ENCODE measurements at places on chromosomes 5 and 9.

GRCh38 chr9:87518702-87519335, 21.2 kb downstream of the DAPK1 start:
- H3K4me3 ChIP-seq, result no peak overlapping the region
- peaks cover 3% of the 10 kb centered on the region for H3K27me3 ChIP-seq
- no peak overlapping the region for H3K27ac ChIP-seq
- DNase-seq, result no peak
- H3K36me3 ChIP-seq, result peaks cover 12% of the 10 kb centered on the region

- H3K36me3 ChIP-seq, result no peaks in the 10 kb centered on the region
- no peak overlapping the region for H3K27ac ChIP-seq
- H3K4me1 ChIP-seq, result peaks cover 4% of the 10 kb centered on the region
- no peak for DNase-seq
Observed at GRCh38 chr9:86804011-86804410, 143.3 kb downstream of the GAS1 start.

DNA sequence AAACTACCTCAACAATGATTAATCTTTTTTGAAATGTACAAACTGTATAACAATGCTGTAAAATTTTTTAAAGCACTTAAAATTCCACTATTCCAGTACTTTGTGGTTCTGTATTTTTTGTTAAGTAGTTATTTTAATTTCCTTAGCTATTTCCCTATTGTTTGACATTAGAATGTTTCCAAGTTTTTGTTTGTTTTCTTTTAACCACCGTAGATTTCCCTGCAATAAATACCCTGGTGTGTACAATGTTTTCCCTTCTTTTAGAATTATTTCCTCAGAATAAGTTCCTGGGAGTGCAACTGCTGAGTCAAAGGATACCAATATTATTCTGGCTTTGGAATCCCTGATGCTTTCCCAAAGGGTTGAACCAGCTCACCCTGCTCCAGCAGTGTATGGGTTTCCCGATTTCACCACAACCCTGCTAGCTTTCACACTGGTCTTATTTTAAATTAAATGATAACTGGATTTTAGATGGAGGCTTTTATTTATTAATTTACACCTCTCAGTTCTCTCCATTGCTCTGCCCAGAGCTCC, 20.6 kb upstream of the ANGPTL2 start:
- H3K4me1 ChIP-seq, result peaks cover 3% of the 10 kb centered on the region
- no peaks in the 10 kb centered on the region for H3K36me3 ChIP-seq
- no peak overlapping the region for H3K4me3 ChIP-seq
- no peak for DNase-seq
- no peak overlapping the region for H3K27ac ChIP-seq

GRCh38 chr9:130707225-130707976, 13.8 kb downstream of the EXOSC2 start:
- peaks cover 1% of the 10 kb centered on the region for H3K27me3 ChIP-seq
- H3K4me3 ChIP-seq, result no peak overlapping the region
- peak; percentile 67 for DNase-seq
- H3K4me1 ChIP-seq, result peaks cover 9% of the 10 kb centered on the region

DNA sequence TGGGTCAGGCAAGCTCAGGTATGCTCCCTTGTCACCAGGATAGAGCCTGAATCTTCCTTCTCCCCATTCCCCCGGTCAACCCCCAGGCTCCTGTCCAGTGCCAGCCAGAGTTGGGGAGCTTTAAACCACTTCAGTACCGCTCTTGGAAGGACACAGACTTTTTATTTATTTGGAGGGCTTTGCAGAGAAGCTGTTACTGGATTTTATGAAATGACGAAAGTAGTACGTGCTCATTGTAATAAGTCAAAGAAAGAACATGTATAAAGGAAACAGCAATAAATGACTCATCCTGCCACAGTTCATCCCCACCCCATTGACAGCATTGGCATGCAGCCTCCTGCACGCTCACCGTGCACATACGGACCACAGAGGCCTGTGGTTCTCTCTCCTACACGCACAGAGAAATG, 230.3 kb downstream of the AUH start:
- no peaks in the 10 kb centered on the region for H3K36me3 ChIP-seq
- H3K4me1 ChIP-seq, result no peaks in the 10 kb centered on the region
- no peak for DNase-seq

- no peaks in the 10 kb centered on the region for H3K36me3 ChIP-seq
- H3K27ac ChIP-seq, result no peak overlapping the region
- no peak overlapping the region for H3K4me3 ChIP-seq
- H3K4me1 ChIP-seq, result no peaks in the 10 kb centered on the region
- DNase-seq, result no peak
Observed at GRCh38 chr5:107618242-107618641, 52.5 kb downstream of the EFNA5 start.

DNA sequence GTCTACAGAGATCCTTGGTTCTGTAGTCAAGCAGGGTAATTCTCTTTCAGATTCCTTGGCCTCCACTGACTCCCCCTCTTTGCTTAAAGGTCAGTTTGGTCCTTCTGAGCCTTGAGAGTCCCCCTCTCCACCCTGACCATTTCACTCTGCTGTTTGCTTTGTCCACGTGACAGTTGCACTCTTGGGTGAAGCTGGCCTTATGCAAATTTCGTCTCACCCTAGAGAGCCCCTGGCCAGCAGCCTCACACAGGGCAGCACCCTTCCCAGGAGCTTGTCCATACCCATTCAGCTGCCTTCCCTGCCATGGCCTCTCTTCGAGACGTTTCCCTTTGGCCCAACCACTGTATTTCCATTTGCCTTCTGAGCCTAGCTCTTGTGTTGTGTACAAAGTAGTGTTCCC, 63.7 kb downstream of the PRKACG start:
- no peaks in the 10 kb centered on the region for H3K36me3 ChIP-seq
- H3K4me3 ChIP-seq, result no peak overlapping the region
- no peak overlapping the region for H3K27ac ChIP-seq
- no peak for DNase-seq
- H3K27me3 ChIP-seq, result peaks cover 2% of the 10 kb centered on the region

- peaks cover 13% of the 10 kb centered on the region for H3K4me1 ChIP-seq
- H3K4me3 ChIP-seq, result no peak overlapping the region
- no peak for DNase-seq
Observed at GRCh38 chr5:151581347-151581746, 9.8 kb downstream of the FAT2 start.

- H3K27ac ChIP-seq, result no peak overlapping the region
- peak overlapping the region; percentile 31 for H3K4me3 ChIP-seq
- H3K4me1 ChIP-seq, result peaks cover 12% of the 10 kb centered on the region
- H3K27me3 ChIP-seq, result peaks cover 1% of the 10 kb centered on the region
Observed at GRCh38 chr9:98989036-98990000, 45.6 kb downstream of the COL15A1 start.

GRCh38 chr5:129228577-129228976, 134.0 kb downstream of the ISOC1 start:
- no peaks in the 10 kb centered on the region for H3K36me3 ChIP-seq
- DNase-seq, result no peak
- no peaks in the 10 kb centered on the region for H3K27me3 ChIP-seq
- no peaks in the 10 kb centered on the region for H3K4me1 ChIP-seq
- no peak overlapping the region for H3K27ac ChIP-seq
- H3K4me3 ChIP-seq, result no peak overlapping the region

- peaks cover 29% of the 10 kb centered on the region for H3K4me1 ChIP-seq
- H3K4me3 ChIP-seq, result peak overlapping the region; percentile 87
- no peaks in the 10 kb centered on the region for H3K36me3 ChIP-seq
Observed at GRCh38 chr5:88691230-88691582, 191.8 kb downstream of the MEF2C start.

DNA sequence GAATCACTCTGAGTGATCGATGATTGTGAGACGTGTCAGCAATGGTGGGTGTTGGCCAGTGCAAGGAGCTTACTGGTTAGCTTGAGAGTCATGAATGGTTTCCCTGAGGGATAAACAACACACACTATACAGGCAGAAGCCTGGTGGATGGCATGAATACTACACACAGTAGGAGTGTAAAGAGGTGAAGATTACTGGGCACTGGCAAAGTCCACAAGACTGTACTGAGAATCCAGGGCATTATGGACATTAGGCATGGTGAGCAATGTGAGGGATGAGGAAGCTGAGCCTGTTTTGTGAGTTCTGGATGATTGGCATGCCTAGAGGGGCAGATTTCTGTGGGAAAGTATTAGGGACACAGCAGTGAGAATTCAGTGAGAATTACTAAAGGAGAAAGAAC, 71.3 kb downstream of the KDM4C start:
- no peak overlapping the region for H3K27ac ChIP-seq
- no peaks in the 10 kb centered on the region for H3K36me3 ChIP-seq
- no peak for DNase-seq
- H3K4me1 ChIP-seq, result no peaks in the 10 kb centered on the region
- no peaks in the 10 kb centered on the region for H3K27me3 ChIP-seq

GRCh38 chr5:139131465-139131864, 66.7 kb downstream of the SIL1 start:
- H3K27me3 ChIP-seq, result peaks cover 1% of the 10 kb centered on the region
- H3K36me3 ChIP-seq, result peaks cover 4% of the 10 kb centered on the region
- H3K4me1 ChIP-seq, result peaks cover 22% of the 10 kb centered on the region
- no peak for DNase-seq
- no peak overlapping the region for H3K4me3 ChIP-seq
- no peak overlapping the region for H3K27ac ChIP-seq

DNA sequence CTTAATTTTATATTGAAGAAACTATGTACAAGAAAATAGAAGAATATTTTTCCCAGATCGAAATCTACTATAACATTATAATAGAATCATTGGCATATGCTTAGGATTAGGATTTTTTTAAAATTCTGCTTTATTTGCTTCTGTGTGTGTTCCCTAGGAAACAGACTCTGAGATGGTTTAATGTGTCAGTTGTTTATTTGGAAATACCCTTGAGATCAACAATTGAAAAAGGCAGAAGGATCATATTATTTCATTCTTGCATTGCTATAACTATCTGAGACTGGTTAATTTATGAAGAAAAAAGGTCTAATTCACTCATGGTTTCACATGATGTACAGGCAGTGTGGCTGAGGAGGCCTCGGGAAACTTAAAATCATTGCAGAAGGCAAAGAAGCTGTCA, 622.6 kb downstream of the PRR16 start:
- H3K36me3 ChIP-seq, result peaks cover 7% of the 10 kb centered on the region
- no peaks in the 10 kb centered on the region for H3K27me3 ChIP-seq
- H3K27ac ChIP-seq, result no peak overlapping the region
- H3K4me1 ChIP-seq, result peaks cover 7% of the 10 kb centered on the region
- no peak for DNase-seq

DNA sequence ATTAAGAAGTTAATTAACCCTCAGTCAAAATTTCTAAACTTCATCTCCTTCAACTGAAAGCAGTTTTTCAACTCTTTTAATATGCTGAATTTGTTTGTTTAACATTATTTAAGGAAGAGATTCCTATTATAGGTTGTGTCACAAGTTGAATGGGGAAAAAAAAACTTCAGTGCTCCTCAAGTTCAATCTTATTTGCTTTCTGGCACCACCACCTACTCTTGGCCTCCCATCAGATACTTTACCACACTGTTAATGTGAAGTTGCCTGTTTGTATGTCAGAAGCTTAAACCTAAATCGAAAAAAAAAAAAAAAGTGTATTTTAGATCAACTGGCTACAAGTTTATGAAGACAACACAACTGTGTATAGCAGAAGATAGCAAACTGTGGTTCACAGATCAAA, 4.1 kb upstream of the DOCK2 start:
- H3K27me3 ChIP-seq, result peaks cover 7% of the 10 kb centered on the region
- no peak overlapping the region for H3K27ac ChIP-seq
- H3K4me3 ChIP-seq, result no peak overlapping the region
- DNase-seq, result no peak
- H3K4me1 ChIP-seq, result peaks cover 3% of the 10 kb centered on the region

- no peaks in the 10 kb centered on the region for H3K36me3 ChIP-seq
- H3K27me3 ChIP-seq, result peaks cover 3% of the 10 kb centered on the region
- H3K4me3 ChIP-seq, result no peak overlapping the region
- peak overlapping the region; percentile 82 for H3K27ac ChIP-seq
- no peak for DNase-seq
Observed at GRCh38 chr5:119427060-119427459, 25.2 kb upstream of the HSD17B4 start.

DNA sequence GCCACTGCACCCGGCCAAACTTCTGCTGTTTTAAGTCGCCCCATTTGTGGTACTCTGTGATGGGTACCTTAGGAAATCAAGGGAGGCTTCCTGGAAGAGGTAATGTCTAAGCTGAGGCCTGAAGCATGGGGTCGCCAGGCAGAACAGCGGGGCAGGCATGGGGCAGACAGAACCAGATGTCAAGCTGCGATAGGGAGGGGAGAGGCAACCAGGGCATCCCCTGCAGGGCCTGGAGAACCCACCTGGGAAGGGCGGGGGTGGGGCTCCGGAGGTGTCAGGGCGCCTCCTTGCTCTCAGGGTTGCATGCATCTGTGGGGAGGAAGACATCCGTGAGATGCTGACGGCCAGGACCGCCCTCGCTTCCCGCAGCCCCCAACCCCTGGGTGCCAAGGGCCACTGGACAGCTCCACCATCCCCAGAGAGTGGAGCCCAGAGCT, 2.8 kb downstream of the LCN15 start:
- no peak overlapping the region for H3K4me3 ChIP-seq
- peaks cover 6% of the 10 kb centered on the region for H3K27me3 ChIP-seq

GRCh38 chr9:133990366-133991213, 1.5 kb downstream of the VAV2 start:
- H3K36me3 ChIP-seq, result no peaks in the 10 kb centered on the region
- H3K4me1 ChIP-seq, result no peaks in the 10 kb centered on the region
- H3K27me3 ChIP-seq, result peaks cover 6% of the 10 kb centered on the region
- H3K27ac ChIP-seq, result no peak overlapping the region

DNA sequence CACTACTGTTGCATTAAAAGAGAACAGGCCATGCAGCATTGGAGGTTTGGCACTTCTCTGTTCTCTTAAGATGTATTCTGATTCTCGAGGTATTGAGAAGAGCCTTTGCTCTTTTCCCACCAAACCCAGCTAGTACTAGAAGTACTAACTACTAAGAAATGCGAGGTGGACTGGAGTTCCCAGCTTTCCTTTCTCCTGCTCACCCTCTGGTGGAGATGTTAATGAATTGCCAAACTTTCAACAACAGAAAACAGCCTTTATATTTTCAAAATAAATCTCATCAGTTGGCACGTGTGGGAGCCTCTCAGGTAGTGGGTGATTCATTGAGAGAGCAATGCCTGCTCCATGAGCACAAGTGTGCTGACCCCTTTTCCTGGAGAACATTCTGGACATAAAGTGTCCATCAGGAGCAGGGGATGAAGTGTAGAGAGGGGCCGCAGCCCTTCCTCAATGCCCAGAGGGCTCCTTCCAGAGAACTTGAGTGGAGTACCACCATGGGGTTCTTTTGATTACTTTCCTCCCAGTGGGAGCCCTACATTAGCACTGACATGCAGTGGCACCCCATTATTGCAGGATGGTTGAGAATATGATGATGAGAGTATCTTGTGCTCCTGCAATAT, 45.7 kb downstream of the TMEM174 start:
- peaks cover 16% of the 10 kb centered on the region for H3K27me3 ChIP-seq
- H3K4me1 ChIP-seq, result no peaks in the 10 kb centered on the region
- no peak for DNase-seq
- H3K36me3 ChIP-seq, result no peaks in the 10 kb centered on the region

Measured in endothelial cell (in vitro differentiated cells).